Thymus (tissue), 14 donors: ENCODE measurements at places on chromosomes 1 and 21.
A peak's percentile ranks its signal among the peaks of the same experiment; 100 is the strongest.

DNA sequence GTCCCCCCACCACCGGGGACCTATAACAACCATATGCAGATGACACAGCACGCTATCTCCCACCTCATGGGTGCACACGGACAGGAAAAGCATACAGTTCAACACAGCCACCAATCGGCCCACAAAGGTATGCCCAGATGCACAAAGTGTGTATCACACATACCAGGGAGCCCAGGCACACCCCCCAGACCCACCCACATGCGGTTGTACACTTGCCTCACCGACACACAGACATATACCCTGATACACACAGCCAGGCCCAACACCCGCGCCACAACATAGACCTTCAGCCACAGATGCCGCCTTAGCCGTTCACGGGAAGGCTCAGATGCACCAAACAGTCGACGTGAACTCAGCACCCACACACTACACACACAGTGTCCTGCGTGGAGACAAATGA lies 5.5 kb downstream of the CROCC start:
- no peak for DNase-seq
- peak overlapping the region; percentile 46 for H3K4me3 ChIP-seq
- H3K4me1 ChIP-seq, result peaks cover 18% of the 10 kb centered on the region
- H3K27ac ChIP-seq, result peak overlapping the region; percentile 34

DNA sequence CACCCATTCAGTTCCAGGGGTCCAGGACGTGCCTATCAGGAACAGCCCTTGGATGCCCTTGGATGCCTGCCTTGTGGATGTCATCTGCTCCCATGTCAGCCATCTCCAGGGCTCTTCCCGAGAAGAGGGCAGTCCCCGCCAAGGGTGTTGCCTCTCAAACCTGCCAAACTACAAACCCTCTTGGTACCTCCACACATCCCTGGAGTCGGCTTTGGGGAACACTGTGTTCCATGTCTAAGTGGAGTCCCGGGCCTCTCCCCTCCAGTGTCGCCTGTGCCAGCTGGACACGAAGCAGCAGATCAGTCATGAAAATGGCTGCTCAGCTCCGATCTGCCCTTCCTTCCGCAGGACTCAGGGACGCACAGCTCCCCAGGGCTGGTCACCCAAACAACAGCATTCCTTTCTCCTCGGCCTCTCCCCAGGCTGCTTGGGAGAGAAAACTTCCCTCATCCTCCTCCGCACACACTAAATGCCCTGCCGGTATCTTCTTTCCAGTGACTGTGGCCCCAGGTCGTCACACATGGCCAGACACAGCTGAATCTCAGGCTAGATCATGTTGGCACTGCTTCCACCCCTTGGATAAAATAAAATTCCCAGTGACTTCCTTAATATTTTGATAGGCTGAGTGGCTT lies 53.4 kb downstream of the GALNT2 start:
- H3K27ac ChIP-seq, result no peak overlapping the region
- H3K27me3 ChIP-seq, result no peaks in the 10 kb centered on the region
- no peak for DNase-seq
- H3K36me3 ChIP-seq, result peaks cover 48% of the 10 kb centered on the region

GRCh38 chr1:232901255-232901654 lies 49.2 kb upstream of the NTPCR start:
- no peaks in the 10 kb centered on the region for H3K27me3 ChIP-seq
- DNase-seq, result peak; percentile 81
- H3K27ac ChIP-seq, result no peak overlapping the region
- H3K4me1 ChIP-seq, result peaks cover 12% of the 10 kb centered on the region
- H3K4me3 ChIP-seq, result no peak overlapping the region

GRCh38 chr1:230749150-230749549 lies 2.0 kb downstream of the CAPN9 start:
- H3K4me1 ChIP-seq, result peaks cover 2% of the 10 kb centered on the region
- no peaks in the 10 kb centered on the region for H3K36me3 ChIP-seq
- H3K27me3 ChIP-seq, result no peaks in the 10 kb centered on the region
- H3K27ac ChIP-seq, result no peak overlapping the region
- DNase-seq, result no peak

- no peak overlapping the region for H3K4me3 ChIP-seq
- H3K27me3 ChIP-seq, result no peaks in the 10 kb centered on the region
- H3K27ac ChIP-seq, result no peak overlapping the region
- H3K36me3 ChIP-seq, result no peaks in the 10 kb centered on the region
Observed at GRCh38 chr21:28669971-28670653, 322.6 kb downstream of the LTN1 start.

DNA sequence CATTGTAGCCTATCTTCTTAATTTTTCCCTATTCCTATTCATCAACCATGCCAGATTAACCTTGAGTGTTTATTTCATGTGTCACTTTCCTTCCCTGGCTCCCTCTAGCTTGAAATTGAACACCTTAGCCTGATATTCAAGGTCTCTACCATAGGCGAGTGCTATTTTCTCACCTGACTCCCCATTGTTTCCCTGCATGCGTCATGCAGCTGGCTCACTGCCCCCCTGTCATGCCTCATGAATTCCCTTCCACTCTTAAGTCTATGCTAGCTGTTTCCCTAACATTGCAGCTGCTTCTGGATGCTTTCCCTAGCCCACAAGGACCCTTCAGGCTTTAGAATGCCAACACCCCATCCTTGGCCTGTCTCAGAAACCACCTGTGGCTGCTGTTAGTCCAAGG lies 56.7 kb upstream of the CD1D start:
- peaks cover 42% of the 10 kb centered on the region for H3K4me1 ChIP-seq
- no peak overlapping the region for H3K4me3 ChIP-seq
- no peaks in the 10 kb centered on the region for H3K27me3 ChIP-seq
- H3K27ac ChIP-seq, result no peak overlapping the region
- no peaks in the 10 kb centered on the region for H3K36me3 ChIP-seq

DNA sequence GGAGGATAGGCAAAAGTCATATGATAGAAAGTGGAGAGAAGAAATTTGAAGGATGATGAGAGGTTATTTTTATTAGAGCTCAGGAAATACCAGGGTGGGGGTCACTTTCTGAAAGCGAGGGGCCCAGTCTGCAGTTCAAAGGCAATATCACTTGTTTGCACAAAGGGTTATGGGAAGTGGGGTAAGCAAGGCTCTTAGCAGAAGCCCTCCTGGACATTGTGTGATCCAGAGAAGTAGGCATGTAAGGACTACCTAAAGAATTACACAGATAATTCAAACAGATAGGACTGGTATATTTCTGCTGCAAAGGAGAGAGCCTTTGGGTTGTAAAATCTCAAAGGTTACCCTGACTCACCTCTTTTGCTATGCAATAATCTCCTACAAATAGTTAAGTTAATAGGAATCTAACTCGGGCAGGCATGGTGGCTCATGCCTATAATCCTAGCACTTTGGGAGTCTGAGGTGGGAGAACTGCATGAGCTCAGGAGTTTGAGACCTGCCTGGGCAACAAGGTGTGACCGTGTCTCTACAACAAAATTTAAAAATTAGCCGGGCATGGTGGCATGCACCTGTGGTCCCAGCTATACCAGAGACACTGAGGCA lies 25.2 kb upstream of the PRRC2C start:
- H3K36me3 ChIP-seq, result no peaks in the 10 kb centered on the region
- no peaks in the 10 kb centered on the region for H3K4me1 ChIP-seq
- no peaks in the 10 kb centered on the region for H3K27me3 ChIP-seq
- no peak overlapping the region for H3K27ac ChIP-seq
- no peak for DNase-seq

GRCh38 chr21:45805321-45805720 lies 161.8 kb downstream of the PCBP3 start:
- H3K27me3 ChIP-seq, result no peaks in the 10 kb centered on the region
- no peak overlapping the region for H3K27ac ChIP-seq
- H3K4me1 ChIP-seq, result peaks cover 51% of the 10 kb centered on the region

- peaks cover 76% of the 10 kb centered on the region for H3K27me3 ChIP-seq
- H3K27ac ChIP-seq, result no peak overlapping the region
- no peaks in the 10 kb centered on the region for H3K4me1 ChIP-seq
- no peak for DNase-seq
- no peak overlapping the region for H3K4me3 ChIP-seq
Observed at GRCh38 chr1:229434641-229435051, 752 bp upstream of the ACTA1 start.

GRCh38 chr1:81449786-81450185 lies 350.9 kb upstream of the ADGRL2 start:
- no peaks in the 10 kb centered on the region for H3K27me3 ChIP-seq
- no peaks in the 10 kb centered on the region for H3K4me1 ChIP-seq
- no peak for DNase-seq
- H3K4me3 ChIP-seq, result no peak overlapping the region
- H3K27ac ChIP-seq, result no peak overlapping the region
- no peaks in the 10 kb centered on the region for H3K36me3 ChIP-seq

DNA sequence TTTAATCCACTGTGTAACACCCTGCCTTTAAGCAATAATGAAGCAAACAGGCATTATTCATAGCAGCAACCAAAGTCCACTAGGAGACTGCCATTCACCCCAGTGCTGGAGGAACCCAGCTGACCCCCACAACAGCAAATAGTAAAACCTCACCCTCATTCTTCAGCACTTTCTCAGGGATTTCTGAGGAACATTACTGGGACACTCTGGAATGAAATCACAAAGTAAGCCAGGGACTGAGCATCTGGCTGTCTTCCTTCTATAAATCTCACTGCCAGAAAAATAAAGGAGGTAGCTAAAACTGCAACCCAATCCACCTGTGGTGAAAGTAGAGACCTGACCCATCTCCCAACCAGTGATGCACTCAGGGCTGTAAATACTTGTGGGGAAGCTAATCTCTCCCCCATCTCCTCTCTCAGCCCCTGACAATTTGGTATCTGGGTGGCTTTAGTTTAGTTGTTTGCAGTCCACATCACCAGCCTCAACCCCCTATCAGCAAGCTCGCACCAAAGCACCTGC lies 47.1 kb downstream of the COL6A1 start:
- DNase-seq, result no peak
- H3K27me3 ChIP-seq, result peaks cover 3% of the 10 kb centered on the region
- no peak overlapping the region for H3K4me3 ChIP-seq
- no peaks in the 10 kb centered on the region for H3K36me3 ChIP-seq
